Suppressor macrophage treated with lipopolysaccharide for 4 hours (primary cell): ENCODE measurements at places on chromosomes 4 and X.

DNA sequence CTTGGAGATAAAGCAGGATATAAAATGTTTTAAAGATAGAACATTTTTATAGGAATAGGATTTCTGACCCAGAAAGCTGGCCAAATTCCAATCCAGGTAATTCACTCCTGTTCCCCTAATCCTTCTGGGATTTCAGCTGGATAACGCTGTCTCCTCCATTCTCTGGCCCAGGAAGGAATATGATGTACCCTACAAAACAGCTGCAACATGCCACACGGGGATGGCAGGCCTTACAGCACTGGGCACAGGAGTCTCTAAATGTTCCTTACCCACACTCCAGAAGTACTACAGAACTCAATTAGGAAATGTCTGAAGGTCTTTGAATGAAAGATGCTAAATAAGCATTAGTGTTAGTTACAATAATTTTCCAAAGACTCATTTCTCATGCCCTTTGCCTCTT, 15.8 kb downstream of the CAMK2D start:
- DNase-seq: no peak

- DNase-seq: no peak
Measured at GRCh38 chrX:148878371-148878770, 378.0 kb downstream of the AFF2 start.

DNA sequence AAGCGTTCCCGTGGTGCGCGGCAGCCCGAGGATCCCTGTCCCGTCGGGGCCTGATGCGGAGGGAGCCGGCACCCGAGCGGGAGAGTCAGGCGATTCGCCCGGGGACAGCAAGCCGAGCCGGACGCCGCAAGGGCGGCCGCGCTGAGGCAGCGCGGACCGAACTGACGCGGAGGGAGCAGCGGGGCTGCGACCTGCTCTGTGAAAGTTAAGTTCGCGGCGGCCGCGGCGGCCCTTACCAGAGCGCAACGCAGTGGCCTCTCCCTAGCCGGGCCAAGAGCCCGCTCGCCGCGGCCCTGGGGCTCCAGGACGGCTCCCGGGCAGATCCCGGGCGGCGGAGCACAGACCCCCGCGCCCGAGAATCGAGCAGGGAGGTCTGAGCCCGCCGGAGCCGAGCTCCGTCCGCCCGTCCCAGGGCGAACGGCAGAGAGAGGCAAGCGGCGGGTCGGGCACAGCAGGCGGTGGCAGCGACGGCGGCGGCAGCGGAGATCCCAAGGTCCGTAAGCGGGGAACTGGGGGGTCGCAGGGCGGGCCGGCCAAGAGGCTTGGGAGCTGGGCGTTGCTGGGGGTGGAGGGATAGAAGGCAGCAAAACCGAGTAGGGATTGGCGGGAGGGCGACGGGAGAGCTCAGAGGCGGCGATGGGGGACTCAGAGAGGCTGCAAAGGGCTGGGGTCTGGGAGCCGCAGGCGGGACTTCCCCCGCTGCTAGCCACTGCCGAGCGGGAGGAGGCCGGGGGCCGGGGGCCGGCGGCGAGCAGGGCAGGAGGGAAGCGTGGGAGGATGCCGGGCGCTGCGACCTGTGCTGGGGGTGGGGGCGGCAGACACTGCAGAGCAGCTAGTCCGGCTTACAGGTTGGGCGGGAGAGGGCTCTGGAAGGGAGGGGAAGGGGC, 1.0 kb downstream of the GPR50 start:
- DNase-seq: no peak

GRCh38 chr4:2459589-2460349, 9.1 kb upstream of the RNF4 start:
- no peak for DNase-seq

- DNase-seq: peak; percentile 37
Measured at GRCh38 chr4:159142241-159142640, 39.4 kb downstream of the RAPGEF2 start.

DNA sequence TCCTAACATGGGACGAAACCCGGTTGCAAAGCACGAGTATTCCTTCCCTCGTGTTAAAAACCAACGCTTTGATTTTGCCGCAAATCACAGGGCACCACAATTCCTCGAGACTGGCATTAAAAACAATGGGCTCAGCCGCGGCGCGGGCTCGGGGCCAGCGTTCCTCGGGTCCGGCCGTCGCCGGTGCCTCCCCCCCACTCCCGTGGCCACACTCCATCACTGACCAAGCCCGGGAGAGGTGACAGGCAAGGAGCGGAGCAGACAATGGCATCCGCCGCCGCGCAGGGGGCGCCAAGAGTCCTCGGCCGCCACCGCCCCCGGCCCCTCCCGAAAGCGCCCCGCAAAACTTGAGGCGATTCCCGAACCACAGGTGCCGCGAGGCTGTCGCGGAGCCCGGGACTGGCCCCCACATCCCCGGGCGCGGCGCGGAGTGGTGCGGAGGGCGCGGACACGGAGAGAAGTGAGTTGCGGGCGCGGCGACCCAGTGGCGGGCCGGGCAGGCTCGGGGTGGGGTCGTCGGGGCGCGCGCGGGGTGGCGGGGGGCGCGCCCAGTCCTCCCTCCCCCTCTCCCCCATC, 445 bp downstream of the AP1S2 start:
- peak; percentile 45 for DNase-seq

DNA sequence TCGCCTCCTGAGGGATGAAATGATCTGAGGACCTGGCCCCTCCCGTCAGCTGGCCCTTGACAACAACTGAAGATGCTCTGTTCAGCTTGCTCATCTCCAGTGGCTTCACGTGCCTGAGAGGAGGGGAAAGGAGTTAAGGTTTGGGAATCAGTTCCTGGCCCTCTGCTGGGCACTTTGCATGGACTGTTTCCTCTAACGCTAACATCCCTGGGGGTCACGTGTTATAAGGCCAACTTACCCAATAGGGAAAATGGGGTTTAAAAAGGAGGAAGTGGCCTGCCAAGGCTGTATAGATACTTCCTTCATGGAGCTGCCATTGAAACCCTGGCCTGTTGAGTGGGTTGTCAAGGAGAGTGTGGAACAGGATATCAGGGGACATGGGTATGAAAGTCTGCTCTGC, 65.6 kb downstream of the OR13H1 start:
- DNase-seq: no peak

- DNase-seq: no peak
Measured at GRCh38 chr4:40865696-40866095, 115.9 kb downstream of the NSUN7 start.

GRCh38 chr4:26792639-26793038, 68.0 kb upstream of the STIM2 start:
- DNase-seq: no peak

DNA sequence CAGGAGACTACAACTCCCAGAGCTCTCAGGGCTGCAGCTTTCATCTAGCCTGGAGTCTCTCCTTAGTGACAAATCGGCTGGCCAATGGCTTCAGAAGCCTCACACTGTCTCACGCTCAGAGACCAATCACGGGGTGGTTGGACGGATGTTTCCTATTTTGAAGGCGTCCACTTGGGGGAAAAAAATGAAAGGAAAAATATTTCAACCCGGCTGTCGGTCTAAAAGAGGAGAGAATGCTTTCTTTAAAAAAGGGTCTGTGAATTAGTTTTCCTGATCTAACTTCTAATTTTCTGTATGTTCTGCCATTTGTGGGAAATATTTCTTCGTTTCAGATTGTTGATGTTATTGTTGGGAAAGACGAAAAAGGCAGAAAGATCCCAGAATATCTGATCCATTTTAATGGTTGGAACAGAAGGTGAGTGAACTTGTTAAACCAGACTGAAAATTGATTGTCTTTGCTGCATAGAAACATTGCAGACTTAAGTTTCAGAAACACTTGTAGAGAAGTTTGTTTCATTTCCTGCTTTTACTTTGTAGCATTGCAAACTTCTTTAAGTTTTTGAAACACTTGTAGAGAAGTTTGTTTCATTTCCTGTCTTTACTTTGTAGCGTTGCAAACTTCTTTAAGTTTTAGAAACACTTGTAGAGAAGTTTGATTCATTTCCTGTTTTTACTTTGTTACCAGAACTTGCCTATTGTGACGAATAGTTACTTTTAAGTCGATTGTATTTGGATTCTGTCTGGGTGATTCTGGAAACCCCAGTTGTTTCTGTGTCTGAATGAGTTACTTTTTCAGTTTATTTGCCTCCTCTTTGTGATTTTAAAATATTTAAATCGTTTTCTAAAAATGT, 1.6 kb downstream of the MSL3 start:
- peak; percentile 91 for DNase-seq

DNA sequence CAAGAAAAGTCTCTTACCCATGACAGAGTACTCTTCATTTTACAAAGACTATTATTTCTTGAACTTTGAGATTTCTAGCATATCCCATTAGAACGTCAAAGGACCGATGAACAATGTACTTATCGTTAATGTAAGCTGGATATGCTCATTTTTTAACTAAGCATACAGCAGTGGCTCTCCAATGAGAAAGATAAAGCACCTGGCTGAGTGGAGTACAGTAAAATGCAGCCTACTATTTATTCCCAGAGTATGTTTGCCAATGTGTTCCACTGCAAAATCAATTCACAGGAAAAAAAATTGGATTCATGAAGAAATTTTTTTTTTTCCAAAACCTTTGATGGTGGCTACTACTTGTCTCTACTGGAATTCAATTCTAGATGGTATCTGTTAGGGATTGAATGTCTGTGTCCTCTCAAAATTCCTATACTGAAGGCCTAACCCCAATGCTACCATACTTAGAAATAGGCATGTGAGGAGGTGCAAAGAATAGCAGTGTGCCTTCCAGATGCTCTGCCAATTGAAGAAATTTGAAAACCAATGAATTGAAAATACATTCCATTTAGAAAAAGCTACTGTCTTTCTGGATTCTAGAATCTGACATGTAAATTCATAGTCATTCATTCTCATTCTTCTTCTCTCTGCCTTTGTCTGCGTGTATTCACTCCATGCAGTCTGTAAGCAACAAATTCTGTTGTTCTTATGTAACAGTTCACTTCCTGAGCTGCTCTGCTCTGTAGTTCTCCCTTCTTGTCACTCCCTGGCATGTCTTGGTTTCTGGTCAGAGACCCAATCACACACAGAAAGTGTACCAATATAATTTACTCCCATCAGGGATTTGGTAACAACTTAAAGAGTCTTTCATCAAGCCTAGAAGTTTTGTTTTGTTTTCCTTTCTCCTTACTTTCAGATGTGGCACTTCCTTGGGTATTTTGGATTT, 61.4 kb downstream of the PAPSS1 start:
- DNase-seq: peak; percentile 28

DNA sequence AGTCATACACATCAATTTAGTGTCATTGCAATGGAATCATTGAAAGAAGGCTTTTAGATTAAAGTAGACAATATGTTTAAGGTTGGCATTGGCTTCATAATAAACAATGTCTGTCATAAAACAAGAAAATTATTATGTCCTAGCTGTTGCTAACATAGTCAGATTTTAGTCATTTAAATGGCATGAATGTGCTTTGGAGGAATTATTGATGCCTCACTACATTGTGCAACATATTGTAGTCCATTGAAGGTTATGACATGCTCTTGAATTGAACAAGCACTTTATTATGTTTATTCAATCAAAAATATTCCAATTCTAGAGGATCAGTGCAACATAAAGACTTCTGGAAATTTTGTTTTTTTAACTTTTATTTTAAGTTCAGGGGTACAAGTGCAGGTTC, 489.8 kb upstream of the AMOT start:
- DNase-seq: no peak

DNA sequence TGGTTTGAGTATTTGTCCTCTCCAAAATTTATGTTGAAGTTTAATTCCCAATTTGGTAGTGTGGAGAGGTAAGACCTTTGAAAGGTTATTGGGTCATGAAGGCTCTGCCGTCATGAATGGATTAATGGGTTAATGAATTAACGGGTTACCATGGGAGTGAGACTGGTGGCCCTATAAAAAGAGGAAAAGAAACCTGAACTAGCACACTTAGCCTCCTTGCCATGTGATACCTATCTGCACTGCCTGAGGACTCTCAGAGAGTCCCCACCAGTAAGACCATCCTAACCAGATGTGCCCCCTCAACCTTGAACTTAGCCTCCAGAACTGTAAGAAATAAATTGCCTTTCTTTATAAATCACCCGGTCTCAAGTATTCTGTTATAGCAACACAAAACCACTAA, 39.3 kb downstream of the PAGE1 start:
- DNase-seq: no peak

DNA sequence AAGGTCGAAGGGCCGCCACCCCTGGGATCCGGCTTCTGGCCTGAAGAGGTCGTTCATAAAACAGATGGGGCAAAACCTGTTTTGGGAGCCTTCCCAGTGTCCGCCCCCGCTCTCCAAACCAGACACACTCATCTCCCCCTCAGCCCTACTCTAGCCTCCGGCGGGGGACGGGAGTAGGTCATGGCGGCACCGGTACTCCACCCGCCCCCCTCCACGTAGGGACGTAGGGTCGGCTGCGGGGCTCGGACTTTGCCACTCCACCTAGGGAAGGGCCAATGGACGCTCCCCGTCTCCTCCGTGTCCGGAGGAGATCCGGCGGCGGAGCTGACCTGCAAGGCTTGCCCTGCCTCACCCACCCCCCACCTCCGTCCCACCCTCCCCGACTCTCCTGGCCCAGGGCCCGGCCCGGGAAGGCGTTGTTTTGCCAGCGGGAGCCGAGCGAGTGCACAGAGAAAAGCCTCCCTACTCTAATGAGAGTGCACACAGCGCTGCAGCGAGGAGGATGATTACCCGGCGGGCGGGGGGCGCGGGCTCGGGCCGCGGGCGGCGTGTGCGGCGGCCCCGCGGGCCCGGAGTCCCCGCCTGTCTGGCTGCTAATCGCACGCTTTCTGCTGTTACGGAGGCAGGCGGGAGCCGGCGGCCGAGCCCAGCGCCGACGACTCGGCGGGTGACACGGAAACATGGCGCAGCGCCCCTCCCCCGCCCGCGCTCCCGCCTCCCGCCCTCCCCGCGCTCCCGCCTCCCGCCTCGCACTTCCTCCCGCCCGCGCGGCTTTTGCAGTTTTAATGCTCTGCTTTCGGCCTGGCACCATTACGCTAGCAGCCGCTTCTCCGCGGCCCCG, 8.3 kb upstream of the BCOR start:
- DNase-seq: peak; percentile 68

GRCh38 chrX:38221391-38221929, 789 bp upstream of the SRPX start:
- DNase-seq: no peak

DNA sequence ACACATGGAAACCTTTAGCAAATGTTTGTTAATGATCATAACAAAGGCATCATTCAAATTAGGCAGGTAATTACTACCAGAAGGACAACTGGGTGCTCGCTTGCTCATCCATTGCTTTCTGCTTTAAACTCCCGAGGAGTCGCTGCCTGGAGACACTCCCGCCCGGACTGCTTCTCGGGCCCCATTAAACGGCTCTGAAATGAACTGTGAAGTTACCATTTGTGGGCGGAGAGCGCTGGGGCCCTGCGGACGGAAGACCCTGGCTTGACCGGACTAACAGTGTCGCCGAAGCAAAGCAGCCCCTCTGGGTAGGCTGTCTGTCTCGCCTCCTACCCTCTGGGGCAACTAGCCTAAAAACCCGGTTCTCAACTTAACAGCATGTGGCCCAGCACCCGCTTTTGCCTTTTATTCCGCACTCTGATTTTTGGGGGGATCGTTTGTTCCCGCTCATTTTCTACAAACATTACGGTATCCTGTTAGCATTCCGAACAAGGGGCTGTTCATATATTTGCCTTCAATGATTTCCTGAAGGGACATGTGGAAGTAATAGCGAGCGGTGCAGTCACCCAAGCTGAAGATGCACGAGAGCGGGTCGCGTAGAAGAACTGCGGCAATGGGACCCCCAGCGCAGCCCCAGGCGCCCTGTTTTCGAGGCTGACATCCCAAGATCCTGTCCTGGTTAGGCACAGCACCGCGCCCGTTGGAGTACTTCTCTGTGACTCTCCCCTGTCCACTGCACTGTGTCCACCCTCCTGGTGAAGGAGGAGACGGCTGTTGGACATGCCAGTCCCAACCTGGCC, 1.6 kb upstream of the PDGFRA start:
- no peak for DNase-seq

- DNase-seq: no peak
Measured at GRCh38 chr4:111630705-111631104, 514.5 kb upstream of the FAM241A start.
